ENCODE measurements at places on chromosomes 7 and 10.
A peak's percentile ranks its signal among the peaks of the same experiment; 100 is the strongest.

- DNase-seq = no peak
Measured at GRCh38 chr10:126964190-126964589, 59.0 kb downstream of the DOCK1 start.

- peak; percentile 56 for DNase-seq
Measured at GRCh38 chr7:17598846-17599245, 300.4 kb downstream of the AHR start.

DNA sequence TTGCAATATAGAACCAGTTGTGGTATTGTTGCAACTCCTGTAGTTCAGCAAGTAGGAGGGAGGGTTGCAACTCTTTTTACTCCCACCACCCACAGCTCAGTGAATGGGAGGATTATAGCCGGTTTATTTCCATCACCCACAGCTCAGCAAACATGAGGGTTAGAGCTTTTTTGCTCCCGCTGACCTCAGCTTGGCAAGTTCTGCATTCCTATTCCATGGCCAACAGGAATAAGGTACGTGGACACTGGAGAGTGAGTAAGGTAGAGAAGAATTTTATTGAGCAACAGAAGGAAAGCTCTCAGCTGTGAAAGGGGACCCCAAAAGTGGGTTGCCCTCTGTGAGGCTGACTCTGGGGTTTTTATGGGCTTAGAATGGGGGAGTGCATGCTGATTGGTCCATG is 167.1 kb upstream of the SMIM30 start:
- DNase-seq = no peak

DNA sequence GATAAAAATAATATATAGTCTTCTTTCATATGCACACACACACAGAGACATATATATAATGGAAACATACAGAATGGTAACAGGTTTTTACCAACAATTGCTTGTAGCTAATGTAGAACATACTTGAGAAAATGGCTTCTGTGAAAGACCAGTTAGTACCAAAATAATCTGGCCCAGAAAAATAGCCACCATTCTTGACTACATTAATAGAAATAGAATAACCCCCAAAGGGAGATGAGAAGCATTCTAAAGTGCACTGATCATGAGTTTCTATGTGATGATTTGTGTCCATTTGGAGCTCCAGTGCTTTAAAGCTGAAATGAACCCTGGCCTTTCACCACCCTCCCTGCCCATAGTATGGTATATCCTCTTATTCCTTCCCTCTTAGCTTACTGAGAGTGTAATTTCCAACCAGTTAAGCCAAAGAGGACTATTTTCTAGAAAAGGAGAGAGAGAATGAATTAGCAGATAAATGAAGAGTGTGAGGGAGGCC is 22.9 kb upstream of the IFIT2 start:
- DNase-seq = no peak

DNA sequence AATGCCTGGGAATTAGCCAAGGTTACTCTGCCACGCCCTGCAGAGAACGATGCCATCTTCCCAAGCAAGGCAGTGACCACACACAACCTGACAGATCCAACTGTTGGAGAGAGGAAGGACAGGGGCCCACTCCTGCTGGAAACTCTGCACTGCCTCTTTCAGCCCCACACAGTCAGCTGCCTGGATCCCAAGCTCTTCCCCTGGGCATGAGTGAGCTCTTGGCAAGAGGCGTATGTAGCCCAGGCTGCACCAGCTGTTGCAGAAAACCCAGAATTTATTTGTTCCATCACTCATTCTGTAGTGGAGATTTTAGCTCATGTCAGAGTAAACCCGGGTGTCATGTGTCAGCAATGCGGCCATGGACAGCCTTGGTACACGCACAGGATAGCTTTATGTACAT is 135.1 kb upstream of the TRIM24 start:
- no peak for DNase-seq

DNA sequence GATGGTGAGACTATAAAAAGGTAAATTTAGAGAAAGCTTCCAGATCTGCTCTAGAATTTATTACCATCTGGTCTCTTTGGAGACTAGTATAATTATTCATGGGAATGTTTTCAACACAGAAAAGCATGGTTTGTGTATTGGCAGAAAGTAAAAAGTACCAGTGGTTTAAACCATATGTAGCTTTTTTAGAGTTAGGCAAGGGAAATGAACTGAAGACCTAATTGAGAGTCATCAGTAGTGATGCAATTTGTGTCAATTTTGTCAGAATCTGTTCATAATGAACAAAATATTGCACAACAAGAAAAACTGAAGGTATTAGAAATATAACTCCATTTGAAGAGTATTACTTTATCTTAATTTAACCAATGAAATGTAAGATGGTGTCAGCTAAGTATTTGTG is 181.4 kb downstream of the ADK start:
- DNase-seq = no peak

GRCh38 chr7:114923403-114923713 is 1.5 kb downstream of the MDFIC start:
- DNase-seq = no peak

- no peak for DNase-seq
Measured at GRCh38 chr7:32053204-32053603, 17.0 kb downstream of the PDE1C start.

GRCh38 chr10:92265687-92266258 is 25.1 kb downstream of the CPEB3 start:
- DNase-seq = no peak

DNA sequence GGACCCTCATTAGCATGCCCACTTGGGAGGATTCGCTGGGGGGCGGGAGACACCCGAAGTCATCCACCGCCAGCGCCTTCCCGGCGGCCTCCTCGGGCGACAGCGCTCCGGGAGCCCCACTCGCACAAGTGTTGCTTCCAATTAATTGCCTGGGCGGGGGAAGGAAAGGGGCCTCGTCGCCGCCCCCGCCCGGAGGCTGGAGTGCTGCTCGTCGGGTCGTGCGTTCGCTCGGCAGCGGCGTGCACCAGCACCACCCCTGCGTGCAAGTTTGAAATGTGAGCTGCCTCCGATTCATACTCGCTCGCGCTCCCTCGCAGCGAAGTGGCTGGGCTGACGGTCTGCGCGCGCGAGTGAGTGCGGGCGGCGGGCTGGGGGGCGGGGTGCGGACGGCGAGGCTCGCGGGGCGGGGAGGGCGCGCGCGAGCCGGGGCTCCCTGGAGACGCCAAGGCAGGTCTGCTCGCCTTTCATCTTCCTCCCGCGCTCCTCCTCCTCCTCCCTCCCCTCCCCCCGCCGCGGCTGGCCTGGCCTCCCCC is 104.6 kb upstream of the PPIF start:
- DNase-seq = peak; percentile 32

GRCh38 chr10:133318494-133319127 is 9.9 kb downstream of the ZNF511 start:
- no peak for DNase-seq
